Esophagus squamous epithelium (tissue), 5 donors: ENCODE measurements at places on chromosomes 4 and X. TPM values are rescaled to one million over a fixed set of nuclear protein-coding genes. Genes with fewer than 3 reads are reported as not detected.

Gene PNCK
- not detected for total RNA-seq

Gene EDA2R
- 0.08 TPM for total RNA-seq

Gene GPRASP1
- 1.2 TPM for total RNA-seq

Gene MTMR1
- 27.9 TPM for total RNA-seq

Gene DNAJB14
- total RNA-seq: 19.6 TPM

Gene CENPVL1
- total RNA-seq: not detected

Gene TLL1
- 1.5 TPM for total RNA-seq

Gene XG
- 8.1 TPM for total RNA-seq

Gene RPS6KA6
- total RNA-seq: 1.4 TPM

Gene SSX2
- not detected for total RNA-seq

Gene HOPX
- 373 TPM for total RNA-seq

Gene NDUFC1
- 34.3 TPM for total RNA-seq

Gene EGFL6
- total RNA-seq: 1.3 TPM

Gene NEUROG2
- total RNA-seq: not detected

Gene PCDH18
- 2.6 TPM for total RNA-seq

Gene TMSB4X
- 867 TPM for total RNA-seq

Gene FGFR3
- total RNA-seq: 254 TPM

Gene USP17L25
- not detected for total RNA-seq

Gene LRAT
- total RNA-seq: 0.32 TPM

Gene LGI2
- 0.57 TPM for total RNA-seq

Gene AADAT
- total RNA-seq: 2.4 TPM
